ENCODE measurements at places on chromosomes 3 and 15.

DNA sequence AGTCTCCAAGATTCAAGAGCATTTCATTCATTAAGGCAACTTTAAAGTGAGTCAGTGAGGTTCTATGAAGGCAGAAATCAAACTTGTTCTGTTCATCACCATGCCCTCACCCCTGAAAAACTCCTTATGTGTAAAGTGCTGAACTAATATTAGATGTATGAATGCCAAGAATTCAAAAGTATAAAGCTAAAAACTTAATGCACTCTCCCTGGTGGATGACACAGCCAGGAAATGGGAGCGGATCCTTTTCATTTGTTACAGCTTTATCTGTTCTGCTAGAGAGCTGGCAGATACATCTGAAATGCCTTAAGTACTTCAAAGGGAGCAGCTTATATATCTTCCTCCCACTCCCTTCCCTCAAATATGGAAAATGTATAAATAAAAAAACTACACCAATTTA, 8.2 kb downstream of the TXNRD3 start:
- DNase-seq, result no peak

DNA sequence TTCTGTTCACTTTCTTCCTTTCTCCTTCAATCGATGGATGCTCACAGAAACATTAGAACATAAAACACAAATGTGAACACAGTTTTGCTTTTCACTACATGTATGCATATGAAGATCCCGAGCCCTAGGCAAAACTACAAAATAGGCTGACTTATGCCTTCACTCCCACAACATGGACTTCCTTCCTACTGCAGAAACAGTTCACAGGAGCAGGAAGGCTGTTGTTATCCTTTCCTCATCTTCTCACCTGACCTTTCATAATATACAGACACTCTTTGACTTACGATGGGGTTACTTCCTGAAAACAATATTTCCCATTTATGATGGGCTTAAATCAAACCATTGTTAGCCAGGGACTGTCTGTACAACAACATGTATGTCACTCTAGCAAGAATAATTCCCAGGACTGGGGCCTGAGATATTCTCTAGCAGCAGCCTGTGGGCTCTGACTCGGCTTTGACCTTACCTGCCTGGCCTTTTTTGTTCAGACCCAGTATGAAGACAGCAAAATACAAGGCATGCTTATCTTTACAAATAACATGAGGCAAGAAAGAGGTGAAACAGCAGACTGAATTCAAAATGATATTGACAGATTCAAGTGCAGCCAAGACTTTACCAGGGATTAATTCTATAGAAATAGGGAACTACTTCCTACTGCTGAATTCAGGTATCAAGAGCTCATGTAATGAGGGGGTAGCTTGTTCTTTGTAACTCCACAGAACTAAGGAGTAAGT, 51.8 kb upstream of the PLXND1 start:
- DNase-seq, result no peak

- DNase-seq, result no peak
Observed at GRCh38 chr15:91909574-91909973, 56.1 kb downstream of the SLCO3A1 start.

DNA sequence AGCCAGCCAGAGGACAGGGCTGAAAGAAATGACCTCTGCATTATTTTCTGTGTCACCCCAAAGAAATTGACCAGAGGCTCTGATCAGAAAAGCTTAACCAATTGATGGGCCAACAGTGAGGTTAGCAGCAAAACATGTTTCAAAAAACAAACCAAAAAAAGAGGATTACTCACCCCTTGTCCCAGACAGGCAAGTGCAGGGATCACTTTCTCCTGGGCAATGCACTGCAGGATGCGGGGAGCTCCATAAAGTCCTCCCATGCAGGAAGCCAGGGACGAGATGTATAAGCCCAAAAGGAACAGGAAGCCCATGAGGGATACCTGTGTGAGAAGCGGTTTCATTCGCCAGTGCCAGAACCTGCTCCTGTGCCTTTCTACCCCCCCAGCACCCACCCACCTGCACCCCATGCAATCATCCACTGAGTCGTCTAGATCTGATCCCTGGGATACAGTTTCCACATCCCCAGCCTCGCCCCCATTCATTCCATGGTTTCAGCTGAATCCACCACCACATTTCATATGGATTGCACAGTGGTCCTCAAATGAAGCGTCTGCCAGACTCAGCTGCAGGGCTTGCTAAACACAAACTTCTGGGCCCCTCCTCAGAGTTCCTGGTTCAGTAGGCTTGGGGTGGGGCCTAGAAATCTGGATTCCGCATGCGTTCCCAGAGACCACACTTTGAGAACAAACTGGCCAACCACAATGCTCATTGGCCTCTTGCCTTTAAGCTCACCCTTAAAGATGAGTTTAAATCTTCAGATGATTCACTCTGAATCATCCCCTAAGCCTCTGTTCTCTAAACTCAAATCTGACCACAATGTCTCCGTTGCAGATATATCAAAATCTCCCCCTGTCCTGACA, 54.4 kb upstream of the HEG1 start:
- no peak for DNase-seq

GRCh38 chr15:66252685-66253417, 699 bp downstream of the MEGF11 start:
- no peak for DNase-seq

DNA sequence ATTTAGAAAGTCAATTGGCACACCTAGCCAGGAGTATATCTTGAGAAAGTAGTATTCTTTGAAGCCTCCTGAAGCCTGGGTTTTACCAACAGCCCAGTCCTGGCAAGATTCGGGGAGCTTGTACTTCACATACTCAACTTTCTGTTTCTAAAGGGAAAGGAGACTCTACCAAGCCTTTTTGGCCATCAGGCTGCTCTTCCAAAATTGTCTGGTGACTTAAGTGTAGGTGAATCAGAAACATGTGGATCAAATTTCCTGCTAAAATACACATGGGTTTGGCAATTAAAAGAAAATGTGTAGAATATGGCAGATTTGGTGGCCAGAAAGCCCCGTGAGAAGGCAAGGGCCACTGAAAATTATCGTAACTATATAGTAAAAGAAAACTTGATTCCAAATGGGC, 15.9 kb upstream of the GREM1 start:
- no peak for DNase-seq

DNA sequence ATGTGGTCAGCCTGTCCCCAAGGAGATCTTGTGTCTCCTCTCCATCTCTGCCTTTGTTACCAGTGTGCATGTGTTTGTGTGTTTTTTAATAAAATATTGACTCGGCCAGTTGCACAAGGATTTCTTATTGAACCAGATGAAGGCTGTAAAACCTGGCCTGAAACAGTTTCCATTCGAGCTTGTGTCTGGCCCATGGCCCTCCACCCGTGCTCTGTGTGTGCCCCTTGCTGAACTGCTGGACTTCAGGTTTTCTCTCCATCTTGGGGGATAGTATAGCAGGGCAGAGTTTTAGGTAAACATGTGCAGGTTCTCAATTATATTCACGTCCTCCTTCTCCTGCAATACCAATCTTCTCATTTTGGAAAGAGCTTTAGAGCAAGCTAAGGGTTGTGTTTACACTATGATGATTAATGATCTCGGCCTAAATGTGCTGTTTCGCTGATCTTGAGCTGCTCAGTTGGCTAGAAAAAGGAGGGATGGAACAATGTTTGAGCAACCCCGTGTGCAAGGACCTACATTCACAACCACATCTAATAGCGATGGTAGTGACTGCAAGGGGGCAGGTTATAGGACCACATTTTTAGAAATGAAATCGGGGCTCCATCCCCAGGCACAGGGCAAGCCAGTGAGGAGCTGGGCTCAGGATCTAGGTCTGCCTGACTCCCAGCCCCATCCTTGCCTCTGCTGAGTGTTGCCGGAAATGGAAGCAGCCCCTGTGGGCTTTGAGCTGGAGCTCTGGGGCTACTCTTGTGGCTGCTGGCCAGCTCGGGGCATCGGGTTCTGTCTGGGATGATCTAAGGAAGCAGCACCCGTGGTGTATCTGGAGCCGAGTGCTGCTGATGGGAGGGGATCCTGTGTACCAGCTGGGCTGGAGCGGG, 47.7 kb downstream of the CMTM6 start:
- DNase-seq, result no peak

DNA sequence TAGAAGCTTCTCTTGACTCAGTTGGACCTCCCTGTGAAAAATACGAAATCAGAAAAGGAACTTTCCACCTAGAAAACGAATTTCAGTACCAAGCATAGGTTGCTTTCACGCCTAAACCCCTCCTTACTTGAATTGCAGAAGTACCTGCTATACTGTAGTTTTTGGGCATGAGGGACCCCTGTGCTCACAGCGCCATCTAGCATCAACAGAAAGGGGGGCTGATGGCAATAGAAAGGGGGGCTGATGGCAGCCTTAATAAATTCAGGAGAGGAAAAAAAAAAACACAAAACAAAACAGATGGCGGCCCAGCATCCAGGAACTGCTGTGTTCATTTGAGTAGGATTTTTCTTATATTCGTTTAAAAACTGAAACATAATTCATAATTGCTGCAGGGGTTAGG, 96.7 kb downstream of the NPAP1 start:
- DNase-seq, result no peak

GRCh38 chr3:136545664-136546268, 206.4 kb downstream of the STAG1 start:
- no peak for DNase-seq

DNA sequence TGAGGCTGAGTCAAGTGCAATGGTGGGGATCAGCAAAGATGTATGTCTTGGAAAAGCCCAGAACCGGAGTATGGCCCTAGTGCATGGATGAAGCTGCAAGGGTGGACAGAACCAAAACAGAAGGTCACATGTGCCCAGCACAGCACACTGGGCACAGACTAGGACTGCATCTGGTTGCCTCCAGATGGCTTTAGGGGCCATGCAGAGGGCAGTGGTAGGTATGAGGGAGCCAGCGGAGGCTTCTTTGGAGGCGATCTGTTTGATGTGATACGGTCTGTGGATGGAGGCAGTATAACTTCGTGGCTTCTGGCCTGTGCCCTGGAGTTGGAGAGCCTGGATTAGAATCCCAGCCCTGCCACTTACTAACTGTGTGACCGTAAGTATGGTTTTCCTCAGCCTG, 29.4 kb downstream of the SV2B start:
- no peak for DNase-seq

DNA sequence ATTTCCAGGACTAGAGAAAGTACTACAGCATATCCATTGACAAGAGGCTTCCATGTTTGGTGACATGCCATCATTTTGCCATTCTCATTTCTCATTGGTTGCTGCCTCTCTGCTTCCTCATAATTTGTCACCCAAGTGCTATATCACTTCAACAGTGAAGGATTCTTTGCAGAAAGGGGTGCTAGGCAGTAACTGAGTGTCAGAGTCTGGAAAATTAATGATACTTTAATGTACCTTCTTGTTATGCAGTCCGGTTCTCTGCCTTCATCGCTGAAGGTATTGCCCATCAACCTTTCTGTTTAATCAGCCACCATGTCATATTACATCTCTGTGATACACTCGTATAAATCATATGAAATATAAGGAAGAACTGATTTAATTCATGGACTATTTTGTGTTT, 550.3 kb downstream of the ROBO2 start:
- DNase-seq, result no peak

DNA sequence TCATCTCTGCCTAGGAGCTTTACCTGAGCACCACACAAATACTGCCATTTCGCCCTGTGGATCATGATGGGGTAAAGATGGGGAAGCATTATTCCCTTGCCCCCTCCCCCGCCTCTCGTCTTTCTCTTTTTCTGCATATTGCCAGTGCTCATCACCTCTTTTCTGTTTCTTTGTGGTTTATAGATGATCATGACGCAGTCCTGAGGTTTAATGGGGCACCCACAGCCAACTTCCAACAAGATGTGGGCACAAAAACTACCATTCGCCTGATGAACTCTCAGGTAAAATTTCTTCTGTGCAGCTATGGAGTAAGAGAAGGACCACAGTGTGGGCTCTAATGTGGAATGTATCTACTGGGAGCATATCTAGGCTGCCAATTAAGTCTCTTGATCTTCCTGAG, 88.2 kb downstream of the RPL39L start:
- no peak for DNase-seq

- DNase-seq, result no peak
Observed at GRCh38 chr3:139830817-139831216, 104.2 kb upstream of the CLSTN2 start.

DNA sequence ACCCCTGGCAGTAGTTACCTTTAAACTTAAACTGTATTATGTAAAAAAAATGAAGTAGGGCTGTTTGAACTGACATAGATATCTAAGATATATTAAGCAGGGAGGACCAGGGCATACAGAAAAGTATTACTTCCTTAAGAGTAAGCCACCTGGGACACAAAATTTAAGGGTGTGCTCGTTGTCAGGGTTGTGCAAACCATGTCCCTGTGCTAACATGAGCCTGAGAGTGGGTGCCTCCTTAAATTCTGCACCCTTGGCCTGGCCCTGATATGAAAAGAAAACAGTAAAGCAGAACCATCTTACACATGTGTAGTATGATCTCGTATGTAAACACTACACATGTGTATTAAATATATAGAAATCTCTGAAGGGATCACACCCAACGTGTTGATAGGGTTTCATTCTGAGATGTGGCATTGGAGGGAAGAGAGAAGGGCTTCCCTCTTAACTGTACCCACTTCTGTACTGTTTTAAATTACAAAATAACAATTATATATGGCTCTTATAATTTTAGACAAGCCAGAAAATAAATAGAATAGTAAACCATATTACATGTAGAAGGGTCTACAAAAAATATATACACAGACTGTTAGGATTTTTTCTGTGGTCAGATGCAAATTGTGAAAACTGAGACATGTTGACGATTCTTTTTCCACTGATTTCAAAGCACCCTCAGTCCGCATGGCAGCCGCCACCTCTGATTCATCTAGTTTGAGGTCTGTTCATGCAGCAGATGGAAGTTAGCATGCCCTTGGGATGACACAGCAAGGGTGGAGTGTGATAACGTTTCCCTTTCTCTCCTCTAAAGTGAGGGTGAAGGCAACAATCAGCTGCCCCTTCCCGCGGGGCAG, 400.8 kb upstream of the PROK2 start:
- peak; percentile 21 for DNase-seq

DNA sequence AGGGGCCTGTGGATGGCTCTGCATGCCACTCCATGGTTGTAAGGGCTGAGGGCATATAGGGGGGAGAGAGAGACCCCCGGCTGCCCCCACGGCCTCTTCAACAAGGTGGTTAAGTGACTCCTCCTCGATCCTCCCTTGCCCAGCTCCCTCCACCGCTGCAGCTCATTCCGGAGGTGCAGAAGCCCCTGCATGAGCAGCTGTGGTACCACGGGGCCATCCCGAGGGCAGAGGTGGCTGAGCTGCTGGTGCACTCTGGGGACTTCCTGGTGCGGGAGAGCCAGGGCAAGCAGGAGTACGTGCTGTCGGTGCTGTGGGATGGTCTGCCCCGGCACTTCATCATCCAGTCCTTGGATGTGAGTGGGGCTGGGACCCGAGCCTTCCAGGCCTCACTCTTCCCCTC, 6.5 kb downstream of the FES start:
- DNase-seq, result no peak

GRCh38 chr3:160319322-160319721, 79.7 kb downstream of the IFT80 start:
- no peak for DNase-seq
